ENCODE measurements at places on chromosomes 6 and 20.

DNA sequence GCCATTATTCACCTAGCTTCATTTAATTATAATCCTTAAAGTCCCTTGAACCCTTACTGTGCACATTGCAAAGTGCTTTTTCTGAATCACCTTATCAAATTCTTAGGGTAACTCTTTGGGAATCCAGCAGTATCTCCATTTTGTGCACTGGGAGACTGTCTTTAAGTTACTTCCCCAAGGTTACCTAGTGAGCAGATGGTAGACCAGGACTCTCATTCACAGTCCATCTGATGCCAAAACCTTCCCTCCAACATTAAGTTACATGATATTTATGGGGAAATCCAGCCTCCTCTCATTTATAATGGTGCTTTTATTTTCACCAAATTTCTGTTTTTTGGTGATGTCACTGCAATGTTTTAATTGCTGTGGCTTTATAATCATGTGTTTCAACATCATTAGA lies 75.7 kb downstream of the NCOA7 start:
- no peak for DNase-seq

DNA sequence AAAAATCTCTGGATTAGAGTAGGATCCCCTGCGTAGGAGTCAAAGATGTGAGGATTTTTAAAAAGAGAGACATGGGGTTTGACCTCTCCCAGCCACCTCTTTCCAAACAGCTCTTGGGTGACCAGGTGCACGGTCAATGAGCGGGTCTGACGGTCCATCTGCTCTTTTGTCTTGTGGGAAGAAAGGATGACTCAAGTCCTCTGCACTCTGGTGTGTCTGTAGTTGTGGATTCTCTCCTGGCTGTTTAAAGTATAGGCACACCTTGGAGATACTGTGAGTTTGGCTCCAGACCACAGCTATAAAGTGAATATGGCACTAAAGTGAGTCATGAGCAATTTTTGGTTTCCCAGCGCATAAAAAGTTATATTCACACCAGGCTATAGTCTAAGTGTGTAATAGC lies 209.8 kb downstream of the BMP7 start:
- no peak for DNase-seq

DNA sequence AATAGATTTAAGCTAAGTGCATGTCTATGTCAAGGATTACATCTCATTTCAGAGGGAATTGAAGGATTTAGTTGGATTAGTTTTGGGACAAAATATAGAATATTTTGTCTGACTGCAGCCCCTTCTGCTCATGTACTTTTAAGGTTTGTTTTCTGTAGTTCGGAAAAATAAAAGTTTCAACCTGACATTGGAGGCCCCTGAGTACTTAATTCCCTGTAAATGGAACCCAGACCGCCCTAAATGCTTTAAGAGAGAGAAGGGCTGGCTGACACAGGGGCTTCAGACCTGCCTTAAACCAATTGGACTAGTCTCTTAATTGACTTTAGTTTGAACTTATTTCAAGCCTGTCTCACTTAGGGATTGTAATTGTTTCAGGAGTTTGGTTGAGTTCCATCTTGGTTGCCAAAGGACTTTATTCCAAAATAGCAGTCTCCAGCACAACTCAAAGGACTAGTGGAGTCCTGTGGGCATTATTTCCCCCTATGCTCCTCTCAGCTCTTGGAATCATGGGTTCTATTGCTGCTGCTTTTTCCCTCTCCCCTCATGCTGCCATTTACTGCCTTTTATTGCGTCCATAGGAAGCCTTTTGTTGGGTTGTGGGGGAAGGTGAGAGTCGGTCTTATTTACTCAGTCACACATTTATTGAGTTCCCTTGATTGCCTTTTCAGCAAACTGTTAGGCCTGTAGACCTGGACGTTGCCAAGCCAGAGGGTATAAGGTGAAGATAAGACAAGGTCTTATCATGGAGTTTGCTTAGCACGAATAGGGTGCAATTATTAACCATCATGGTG lies 14.5 kb downstream of the BRD2 start:
- DNase-seq: no peak

- peak; percentile 81 for DNase-seq
These were observed 128.5 kb upstream of the CDYL start for GRCh38 chr6:4647414-4648365.

DNA sequence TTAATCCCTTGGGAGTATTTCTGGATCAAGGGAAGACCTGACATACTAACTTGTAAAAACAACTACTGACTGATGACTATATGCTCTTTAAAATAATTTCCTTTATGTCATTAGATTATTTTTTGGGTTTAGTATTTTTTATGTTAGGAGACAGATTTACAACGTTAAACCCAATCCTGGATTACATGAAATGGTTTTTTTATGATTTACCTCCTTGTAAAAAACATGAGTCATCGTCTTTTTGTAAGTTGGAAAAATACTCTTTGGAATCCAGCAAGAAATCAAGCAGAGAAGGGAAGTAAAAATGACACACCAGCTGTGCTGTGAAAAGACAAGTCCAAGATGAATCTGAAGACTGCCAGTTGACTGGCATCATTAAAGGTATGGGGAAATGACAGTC lies 6.7 kb downstream of the STK4 start:
- peak; percentile 26 for DNase-seq

Data from fibroblast of upper back skin (primary cell).